ENCODE measurements at places on chromosomes 12 and 14.

- no peak for DNase-seq
These were observed 106.2 kb downstream of the UNC79 start for GRCh38 chr14:93536945-93537344.

GRCh38 chr14:98244162-98244948 is 1027.6 kb downstream of the BCL11B start:
- no peak for DNase-seq

- DNase-seq = no peak
These were observed 2.2 kb downstream of the CDK2AP1 start for GRCh38 chr12:123269395-123269892.

DNA sequence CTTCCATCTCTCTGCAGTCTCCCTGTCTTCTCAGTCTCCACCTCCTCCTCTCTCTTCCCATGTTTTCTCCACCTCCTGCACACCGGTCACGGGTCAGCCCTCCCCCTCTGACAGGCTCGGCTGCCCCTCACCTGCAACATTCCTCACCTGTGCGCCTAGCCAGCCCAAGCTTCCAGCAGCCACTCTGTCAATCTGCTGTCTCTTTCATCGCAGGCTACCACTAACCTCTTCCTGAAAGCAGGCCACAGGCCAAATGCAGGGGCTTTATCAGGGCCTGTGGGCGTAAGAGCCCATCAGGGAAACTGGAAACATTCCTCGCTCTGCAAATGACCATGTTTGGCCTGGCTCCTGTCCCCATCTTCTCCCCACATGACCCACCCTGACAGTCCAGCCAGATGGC is 34.5 kb downstream of the CMKLR1 start:
- no peak for DNase-seq

GRCh38 chr12:41288142-41288811 is 100.2 kb downstream of the PDZRN4 start:
- DNase-seq = no peak

DNA sequence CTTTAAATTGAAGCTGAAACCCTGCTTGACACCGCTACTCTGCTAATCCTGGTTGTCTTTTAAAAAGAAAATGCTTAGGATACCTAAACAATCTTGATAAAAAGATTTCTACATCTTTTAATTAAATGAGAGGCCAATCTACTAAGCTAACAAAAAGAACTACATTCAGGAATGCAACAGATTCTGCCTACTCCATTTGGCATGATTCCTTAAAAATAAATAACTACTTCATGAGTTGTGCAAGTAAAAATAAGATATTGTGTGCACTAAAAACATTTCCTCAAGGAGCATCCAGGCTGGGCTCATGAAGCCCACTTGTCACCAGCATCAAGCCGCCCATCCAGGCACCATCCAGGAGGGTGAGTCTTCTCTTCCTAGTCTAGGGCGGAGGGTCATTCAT is 197.5 kb downstream of the PAX9 start:
- no peak for DNase-seq

- DNase-seq = no peak
These were observed 51.9 kb downstream of the SH2B3 start for GRCh38 chr12:111457577-111457976.

DNA sequence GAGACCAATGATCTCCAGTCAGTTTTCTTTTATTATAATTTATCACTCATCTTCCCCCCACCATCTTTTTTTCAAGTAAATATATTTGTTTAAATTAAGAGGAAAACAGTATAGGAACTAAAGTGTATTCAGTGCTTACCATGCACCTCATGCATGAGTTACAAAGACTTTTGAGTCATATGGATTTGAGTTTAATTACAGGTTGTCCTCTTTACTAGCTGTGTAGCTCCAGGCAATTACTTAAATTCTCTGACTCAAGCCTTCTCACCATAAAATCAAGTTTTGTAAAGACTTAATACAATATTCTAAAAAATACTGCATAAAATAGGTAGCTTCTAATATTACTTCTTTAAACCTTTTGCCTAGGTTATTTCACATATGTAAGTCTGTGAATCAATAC is 251.3 kb downstream of the SLC16A7 start:
- no peak for DNase-seq

GRCh38 chr12:68422956-68423574 is 90.9 kb upstream of the MDM1 start:
- no peak for DNase-seq

DNA sequence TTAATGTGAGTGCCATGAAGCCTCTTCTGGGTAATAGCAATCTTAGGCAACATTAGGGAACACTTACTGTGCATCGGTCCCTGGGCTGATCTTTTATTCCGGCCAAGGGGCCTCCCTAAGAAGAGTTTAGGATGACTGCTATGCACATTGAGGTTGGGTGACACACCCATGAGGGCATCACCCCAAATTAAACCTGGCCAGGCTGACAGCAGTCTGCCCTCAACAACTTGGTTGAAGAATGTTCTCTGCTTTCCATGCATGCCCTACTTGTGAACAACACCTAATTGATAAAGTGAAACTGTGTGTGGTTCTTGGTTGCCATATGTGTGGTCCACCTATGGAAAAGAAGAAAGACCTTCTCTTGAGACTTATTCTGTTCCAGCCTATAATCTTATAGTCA is 1098.0 kb downstream of the BCL11B start:
- DNase-seq = no peak

Data from AG04450 (cell line).